Activated T-helper 9 cell treated with anti-CD3 and anti-CD28 coated beads, Interleukin-2, amount 50 U/mL, for 16 hours (primary cell): ENCODE measurements at places on chromosomes 13 and 19.

- no peak for DNase-seq
These were observed 19.9 kb downstream of the DHRS12 start for GRCh38 chr13:51784097-51784496.

DNA sequence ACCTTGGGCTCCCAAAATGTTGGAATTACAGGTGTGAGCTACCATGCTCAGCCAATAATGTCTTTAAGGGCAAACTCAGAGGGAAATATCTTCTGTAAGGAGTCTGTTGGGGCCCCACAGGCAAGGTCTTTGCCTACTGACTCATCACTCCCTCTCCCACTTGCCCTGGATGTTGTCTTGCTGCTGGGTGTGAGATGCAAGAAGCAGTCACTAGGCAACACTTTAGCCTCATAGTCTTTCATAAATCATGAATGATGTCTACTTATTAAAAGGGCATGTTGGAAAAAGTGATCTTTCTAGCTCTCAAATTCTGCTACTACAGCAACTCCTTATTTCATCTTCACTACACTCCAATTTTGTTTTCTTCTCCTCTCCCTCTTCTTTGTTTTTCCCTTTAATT lies 34.6 kb upstream of the SLC10A2 start:
- DNase-seq: no peak

- DNase-seq: no peak
These were observed 317.2 kb downstream of the OXGR1 start for GRCh38 chr13:96677029-96677428.

GRCh38 chr13:43391036-43391435 lies 367.6 kb downstream of the DNAJC15 start:
- DNase-seq: no peak

DNA sequence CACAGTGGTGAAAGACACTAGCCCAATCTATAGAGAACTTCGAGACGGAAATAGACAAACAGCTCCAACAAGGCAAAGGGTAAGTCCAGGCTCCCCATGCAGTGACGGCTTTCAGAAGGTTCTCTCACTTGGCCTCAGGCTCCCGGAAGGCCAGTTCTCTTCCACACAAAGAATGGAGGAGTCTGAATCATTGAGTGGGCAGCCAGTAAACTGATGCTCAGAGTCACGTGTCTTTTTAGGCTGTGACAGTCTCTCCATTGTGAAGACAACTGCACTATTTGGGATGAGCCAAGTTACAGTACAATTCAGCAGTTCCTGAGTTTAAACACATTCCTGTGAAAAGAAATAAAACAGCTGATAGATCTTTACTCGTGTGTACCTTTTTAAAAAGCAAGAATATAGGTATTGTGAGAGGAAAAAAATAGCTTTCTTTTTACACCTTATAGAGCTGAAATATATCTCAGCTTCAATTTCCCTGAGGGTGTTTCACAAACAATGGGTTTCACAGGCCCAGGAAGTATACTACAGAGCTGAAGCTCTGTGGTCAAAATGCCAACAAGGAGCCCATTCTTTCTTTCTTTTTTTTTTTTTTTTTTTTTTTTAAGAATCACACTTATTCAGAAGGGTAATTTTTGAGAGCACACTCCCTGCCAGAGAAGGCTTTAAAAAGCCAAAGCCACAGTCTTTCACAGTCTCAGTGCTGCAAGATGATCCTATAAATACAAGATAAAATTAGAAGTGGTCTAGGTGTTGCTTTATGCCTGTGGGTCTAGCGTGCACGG lies 135.1 kb downstream of the FREM2 start:
- no peak for DNase-seq

DNA sequence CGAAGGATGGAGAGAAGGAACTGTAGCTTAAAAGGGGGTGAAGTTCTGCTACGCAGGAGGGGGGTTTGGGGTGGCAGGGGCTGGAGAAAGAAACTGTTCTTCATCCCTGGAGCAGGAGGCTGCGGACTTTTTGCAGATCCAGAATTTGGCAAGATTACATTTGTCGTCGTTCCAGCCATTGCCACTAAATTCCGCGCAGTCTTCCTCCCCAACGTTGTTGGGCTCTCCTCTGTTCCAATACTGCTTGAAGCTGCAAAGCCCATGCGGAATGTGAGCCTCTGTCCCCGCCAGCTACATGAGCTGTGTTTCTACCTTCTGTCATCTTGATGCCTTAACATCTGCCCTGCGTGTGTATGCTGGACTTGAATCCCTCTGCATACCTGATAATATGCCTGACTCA lies 4.3 kb downstream of the CD209 start:
- DNase-seq: no peak

GRCh38 chr13:20366056-20366455 lies 133.9 kb upstream of the GJB6 start:
- DNase-seq: no peak

- no peak for DNase-seq
These were observed 27.1 kb downstream of the SUGP2 start for GRCh38 chr19:19006213-19006612.

GRCh38 chr13:99383946-99384345 lies 76.7 kb upstream of the GPR183 start:
- no peak for DNase-seq

DNA sequence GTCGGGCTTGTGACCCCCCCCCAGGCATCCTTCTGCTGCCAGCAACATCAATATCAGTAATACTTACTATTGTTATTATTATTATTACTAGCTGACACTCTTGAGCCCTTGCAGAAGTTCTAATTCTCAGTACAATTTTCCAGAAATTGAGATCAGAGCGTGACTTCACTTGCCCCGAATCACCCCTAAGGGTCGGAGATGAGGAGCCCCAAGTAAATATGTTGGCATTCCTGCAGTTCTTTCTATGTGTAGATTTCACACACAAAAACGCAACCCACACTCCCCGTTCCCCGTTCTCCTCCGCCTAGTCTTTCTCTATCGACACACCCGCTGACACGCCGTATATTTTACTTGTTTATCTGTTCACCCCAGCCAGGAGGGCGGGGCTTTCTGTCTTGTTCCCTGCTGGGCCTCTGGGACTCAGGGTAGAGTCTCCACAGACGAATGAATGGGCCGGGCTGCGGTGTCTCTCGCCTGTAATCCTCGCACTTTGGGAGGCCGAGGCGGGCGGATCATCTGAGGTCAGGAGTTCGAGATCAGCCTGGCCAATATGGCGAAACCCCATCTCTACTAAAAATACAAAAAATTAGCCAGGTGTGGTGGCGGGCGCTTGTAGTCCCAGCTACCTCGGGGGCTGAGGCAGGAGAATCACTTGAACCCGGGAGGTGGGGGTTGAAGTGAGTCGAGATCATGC lies 14.7 kb downstream of the TLE5 start:
- DNase-seq: peak; percentile 46

DNA sequence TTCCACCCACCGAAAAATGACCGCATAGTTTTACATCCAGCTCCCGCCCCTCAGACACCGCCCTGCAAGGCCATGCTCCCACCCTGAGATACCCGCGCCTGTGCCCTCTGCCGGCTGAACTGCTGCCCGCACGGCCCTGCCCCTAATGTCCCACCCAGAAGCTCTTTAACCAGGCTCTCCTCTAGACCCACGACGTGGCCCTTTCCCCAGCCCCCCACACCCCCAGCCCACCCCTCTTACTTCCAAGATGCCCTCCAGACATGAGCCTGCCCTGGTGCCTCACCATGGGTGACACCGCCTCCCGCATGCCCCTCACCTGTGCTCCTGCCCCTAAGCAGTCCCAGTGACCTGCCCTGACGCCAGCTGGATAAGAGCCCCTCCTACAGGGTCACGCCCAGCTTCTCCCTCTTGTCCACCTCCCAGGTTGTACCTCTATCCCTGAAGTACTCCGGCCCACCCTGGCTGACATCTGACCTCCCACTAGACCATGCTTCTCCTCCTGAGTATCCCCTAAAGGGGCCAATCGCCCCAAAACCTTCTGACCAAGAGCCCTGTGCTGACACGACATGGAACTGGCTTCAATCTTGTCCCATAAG lies 51.2 kb downstream of the COLGALT1 start:
- no peak for DNase-seq

- no peak for DNase-seq
These were observed 127.5 kb downstream of the LIG4 start for GRCh38 chr13:108087810-108088209.

- no peak for DNase-seq
These were observed 101.3 kb downstream of the B3GLCT start for GRCh38 chr13:31301119-31301518.

- DNase-seq: no peak
These were observed 7.2 kb downstream of the GPX4 start for GRCh38 chr19:1110809-1111640.

- DNase-seq: peak; percentile 32
These were observed 6.9 kb downstream of the S1PR5 start for GRCh38 chr19:10510301-10510802.

DNA sequence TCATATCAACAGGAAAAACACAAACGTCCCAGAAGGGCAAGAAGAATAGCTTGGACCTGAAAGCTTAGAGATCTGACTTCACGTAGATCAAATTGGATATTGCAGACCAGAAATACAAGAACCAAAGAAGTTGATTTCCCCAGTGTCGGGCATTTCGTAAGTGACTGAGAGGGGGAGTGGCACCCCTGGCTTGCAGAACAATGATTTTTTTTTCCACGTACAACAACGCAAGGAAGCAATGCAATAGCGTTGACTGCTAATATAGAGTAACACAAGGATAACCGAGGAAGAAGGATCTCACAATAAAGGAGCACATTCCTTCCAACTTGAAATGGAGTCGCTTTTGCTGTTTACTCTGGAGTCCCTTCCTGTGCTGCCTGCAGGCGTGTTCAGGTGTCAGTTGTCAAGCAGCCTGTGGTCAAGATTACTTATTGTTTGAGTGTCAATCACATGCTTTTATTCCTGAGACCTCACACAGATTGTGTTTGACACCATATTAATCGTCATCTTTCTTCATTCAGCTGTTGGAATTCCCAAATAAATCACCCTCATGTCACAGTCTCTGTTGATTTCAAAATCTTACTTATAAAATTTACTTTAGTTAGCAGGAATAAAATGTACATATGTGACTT lies 139.4 kb downstream of the FREM2 start:
- no peak for DNase-seq

DNA sequence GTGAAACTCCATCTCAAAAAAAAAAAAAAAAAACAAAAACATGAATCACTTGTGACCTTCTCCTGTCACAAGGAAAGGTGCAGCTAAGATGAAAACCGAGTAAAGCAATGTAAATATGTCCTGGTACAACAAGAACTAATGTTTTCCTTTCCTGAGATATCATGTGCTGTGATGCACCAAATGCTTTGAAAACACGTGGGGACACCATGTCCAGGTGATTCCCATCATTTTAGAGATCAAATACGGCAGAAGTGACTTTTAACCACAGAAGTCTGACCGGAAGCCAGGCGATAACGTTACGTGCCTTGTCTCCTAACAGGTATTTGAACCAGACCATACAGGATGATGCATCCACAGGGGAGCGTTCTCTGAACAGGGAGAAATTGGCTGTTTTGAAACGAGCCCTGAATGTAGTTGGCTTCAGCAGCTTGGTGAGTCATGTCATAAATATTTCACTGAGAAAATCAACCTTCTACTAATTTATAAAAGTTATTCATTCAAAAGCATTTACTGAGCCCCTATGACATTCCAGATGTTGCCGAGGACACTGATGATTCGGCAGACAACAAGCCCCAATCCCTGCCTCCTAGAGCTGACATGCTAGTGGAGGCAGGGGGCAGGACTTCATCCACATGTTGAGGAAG lies 328.1 kb downstream of the MYO16 start:
- no peak for DNase-seq

DNA sequence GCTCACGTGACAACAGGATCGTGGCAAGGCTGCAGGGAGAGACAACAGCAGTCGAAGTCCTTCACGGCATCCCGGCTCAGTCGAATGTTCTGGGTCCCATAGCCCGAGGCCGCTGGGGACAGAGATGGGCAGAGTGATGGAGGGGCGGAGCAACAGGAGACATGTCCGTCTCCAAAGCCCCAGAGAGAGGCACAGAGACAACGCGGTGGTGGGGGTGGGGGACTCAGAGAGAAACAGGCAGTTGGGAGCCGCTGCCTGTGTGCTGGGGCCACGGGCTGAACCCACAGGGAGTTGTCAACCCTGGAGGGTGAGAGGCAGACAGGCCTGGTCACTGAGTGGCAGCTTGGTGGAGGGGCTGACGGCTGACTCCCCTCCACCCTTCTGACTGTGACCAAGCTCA lies 20.4 kb downstream of the NOSIP start:
- no peak for DNase-seq

GRCh38 chr13:113074876-113075275 lies 30.7 kb upstream of the F7 start:
- no peak for DNase-seq

DNA sequence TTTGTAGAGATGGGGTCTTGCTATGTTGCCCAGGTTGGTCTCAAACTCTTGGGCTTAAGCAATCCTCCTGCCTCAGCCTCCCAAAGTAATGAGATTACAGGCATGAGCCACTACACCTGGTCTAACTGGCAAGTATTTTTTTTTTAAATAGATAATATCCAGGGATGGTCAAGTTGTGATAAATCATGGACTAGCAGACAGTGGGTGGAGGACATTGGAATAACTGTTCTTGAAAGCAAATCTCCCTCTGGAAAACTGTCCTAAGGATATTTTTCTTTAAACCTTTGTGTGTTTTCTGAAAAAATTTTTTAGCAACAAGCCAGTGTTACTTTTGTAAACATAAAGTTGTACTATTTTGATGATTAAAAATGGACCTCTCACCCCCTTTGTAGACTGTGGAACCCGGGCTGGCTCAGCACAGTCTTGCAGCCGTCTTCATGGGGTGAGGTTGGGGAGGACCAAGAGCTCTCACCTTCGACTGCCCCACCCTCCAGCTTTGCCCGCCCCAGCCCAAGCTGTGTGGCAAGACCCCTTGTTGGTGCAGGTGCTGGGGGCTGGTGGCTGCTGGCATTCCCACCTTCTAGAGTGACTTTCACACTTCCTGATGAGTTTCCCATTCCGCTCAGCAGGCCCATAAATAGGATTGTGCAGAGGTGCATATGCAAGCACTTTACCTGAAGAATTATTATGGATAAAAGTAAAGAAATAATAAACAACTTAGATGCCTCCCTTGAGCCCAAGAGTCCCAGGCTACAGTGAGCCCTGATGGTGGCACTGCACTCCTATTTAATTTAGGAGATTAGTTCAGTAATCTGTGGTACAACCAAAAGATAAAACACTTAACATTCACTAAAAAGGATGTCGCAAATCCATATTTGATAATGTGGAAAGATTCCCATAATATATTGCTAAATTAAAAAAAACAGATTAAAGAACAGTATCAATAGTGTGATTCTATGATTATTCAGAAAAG lies 107.3 kb downstream of the GADD45B start:
- DNase-seq: no peak

DNA sequence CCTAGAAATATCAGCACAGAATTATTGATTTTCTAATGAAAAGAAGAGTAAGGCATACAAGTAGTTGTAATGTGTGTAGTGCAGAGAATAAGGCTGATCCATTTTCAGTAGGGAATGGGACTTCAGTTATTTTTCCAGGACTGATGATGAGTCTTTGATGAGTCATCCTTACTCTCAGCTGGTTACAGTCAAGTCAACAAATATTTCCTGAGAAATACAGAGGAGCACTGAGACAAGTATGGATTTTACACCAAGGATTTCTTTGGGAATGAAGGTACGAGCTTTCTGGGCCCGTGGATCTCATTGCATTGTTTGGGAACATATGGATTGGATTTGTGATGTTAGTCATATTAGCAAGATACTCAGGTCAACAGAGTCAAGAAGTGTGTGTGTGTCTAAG lies 502.7 kb downstream of the FGF9 start:
- DNase-seq: no peak
